ACHN (cell line): ENCODE measurements at places on chromosomes 1 and 21.

DNA sequence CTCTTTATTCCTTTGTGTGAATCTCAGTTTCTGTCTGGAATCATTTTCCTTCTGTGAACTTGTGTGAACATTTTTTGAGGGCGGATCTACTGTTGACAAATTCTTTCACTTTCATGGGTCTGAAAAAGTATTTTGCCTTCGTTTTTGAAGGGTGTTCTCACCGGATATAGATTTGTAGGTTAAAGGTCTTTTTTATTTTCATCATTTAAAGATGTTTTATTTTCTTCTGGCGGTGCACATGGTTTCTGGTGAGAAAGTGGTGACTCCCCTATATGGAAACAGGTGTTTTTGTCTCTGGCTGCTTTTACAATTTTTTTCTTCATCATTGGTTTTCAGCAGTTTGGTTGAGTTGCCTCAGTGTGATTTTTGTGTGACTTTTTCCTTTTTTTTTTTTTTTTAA is 94.9 kb downstream of the DYRK1A start:
- no peak for DNase-seq

DNA sequence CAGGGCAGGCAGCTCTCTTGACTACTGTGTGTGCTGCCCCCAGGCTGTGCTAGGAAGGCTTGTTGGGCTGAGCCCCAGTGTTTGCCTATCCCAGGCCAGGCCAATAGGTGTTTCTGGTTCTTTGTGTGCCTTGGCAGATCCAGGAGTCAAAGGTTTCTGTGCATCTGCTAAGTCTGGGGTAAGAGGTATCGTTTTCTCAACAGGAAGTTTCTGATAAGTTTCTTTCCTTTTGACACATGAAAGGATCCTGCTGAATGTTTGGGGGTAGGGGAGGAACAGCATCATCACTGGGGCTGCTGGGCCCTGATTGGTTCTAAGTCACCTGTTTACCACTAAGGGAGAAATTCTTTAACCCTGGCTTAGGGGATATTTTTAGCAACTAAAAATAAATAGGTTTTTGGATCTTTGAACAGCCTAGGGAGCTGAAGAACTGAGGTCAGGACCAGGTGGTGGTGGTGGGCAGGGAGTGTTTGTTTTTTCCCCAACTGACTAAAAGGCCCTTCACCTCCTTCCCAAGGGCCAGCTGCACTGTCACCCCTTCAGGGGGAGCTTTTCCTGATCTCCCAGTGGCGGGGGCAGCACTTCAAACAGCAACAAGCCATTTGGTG is 85.1 kb downstream of the KCNN3 start:
- no peak for DNase-seq

GRCh38 chr1:11245248-11245647 is 17.1 kb downstream of the MTOR start:
- DNase-seq, result no peak

GRCh38 chr1:23639460-23640095 is 52.0 kb upstream of the RPL11 start:
- DNase-seq, result no peak

DNA sequence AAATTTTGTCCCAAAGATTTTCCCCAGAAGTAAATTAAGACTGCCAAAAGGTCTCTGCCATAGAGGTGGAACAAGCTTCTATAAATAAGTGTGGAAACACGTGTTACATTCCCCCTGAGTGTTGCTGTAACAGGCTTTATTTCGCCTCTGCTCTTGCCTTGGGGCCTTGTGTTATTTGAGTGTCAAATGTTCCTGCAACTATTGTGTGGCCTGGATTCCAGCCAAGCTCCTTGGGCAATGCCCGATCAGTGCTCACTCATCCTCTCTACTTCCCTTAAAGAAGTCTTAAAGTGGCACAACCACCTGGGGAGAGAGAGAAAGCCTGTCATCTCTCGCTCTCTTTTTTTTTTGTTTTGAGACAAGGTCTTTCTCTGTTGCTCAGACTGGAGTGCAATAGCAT is 156.7 kb downstream of the NR5A2 start:
- DNase-seq, result peak; percentile 64

DNA sequence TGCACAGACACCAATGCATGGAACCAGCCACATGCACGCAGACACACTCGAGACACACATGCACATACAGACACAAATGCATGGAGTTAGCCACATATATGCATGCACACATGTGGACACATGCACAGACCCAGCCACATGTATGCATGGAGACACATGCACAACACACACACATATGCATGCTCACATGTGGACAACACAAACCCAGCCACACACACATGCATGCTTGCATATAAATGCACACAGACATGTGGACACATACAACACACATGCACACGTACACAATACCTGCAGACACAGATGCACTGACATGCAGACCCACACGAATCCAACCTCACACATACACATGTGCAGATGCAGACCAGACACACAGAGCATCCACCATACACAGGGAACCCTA is 31.1 kb downstream of the WNT9A start:
- no peak for DNase-seq

- no peak for DNase-seq
These were observed 95.8 kb upstream of the RGS4 start for GRCh38 chr1:162973381-162973795.
